ENCODE measurements at places on chromosomes 12 and 14.

DNA sequence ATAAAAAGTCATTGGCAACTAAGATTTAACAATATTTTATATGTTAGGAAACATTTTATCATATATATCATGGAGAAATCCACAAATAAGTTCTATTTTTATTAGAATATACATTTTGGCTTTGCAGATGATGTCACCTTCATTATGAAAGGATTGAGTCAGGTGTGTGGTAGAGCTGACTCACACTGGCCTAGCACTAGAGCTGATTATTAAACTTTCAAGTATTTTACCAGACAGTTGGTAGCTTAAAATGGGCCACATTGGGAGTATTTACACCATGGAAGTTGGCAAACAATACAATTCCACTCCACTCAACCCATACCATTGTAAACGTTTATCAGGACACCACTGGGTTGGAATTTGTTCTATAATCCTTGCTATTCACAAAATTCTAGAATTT lies 1036.6 kb downstream of the TRHDE start:
- DNase-seq = no peak

DNA sequence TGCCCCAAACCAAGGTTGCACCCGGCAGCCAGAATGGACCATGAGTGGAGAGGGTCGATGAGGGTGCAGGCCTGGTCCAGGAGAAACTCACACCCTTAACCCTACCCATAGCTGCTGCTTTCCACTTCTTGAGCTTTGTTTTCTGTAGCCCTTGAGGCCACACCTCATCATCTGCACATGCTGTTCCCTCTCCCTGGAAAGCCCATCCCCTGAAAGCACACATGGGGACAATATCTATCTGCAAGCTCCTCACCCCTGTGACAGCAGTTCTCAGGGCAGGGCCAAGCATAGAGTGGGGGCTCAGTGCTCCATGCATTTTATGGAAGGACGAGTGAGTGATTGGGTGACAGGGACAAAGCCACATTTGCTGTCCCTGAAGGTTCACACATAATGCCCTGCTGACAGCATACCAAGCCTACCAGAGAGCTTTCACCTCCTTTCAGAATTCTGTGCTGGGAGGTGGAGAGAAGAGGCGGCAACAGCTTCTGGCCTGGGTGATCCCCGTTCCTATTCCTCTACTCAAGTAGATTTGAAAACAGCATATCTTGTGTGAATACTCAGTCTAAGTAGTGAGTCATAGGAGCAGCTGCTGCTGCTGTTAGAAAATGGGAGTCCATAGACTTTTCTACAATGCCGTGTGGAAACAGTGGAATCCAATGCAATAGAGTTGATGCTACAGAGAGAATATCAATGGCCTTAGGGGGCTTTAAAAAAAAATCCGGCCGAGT lies 44.6 kb downstream of the SRGAP1 start:
- no peak for DNase-seq

DNA sequence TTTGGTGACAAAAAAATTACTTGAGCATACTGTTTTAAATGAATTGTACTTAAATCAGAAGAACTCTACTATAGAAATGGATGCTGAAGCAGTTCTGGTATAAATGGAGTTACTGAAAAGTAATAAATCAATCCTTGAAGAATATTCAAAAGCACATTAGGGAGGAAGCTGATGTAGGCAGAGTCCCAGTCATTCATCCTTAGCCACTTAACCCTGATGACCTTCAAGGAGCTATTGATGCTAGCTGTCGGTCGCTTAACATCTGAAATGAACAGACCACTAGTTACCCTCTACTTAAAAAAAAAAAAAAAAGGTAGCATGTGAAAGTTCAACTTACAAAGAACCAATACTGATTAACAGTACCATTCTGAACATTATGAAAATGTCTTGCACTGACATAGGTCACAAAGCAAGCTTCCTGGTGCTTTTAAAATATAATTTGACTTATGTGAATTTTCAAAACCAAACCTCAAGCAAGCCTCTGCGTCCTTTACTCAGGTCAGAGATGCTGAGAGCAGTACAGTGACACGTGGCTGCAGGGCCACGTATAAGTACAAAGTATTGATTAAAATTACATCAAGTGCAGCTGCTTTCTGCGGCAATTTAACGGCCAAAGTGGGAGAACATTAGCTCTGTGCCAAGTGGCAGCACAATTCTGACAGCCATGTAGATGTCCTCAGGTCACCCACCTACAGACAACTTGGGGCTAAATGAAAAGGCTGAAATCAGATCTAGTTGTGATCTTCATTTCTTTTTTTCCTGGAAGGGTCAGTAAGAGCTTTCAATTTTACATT lies 18.1 kb downstream of the PPM1H start:
- no peak for DNase-seq

GRCh38 chr12:14937689-14938088 lies 648 bp downstream of the ERP27 start:
- DNase-seq = no peak

DNA sequence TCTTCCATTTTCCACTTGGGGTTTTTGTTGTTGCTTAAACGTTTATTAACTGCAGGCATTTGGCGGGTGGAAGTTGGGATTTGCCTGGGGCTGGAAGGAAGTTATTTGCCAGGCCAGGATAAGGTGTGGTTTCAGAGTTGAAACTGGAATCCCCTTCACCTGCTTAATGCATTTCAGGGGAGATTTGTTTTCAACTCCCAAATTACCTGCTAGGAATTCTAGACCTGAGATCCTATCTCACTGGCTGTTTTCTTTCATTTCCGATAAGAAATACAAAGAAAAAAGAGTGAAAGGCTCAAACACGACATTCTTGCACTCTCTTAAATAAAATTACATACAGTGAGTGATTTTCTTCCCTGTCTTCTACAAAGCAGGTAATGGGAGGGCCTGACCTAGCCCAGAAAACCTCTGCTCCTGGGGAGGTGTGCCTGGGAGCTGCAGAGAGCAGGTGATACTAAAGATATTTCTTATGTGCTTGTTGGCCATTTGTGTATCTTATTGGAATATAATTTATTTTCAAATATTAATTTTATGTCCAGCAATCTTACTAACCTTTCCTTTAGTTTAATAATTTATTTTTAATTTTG lies 278.2 kb downstream of the ZFP36L1 start:
- no peak for DNase-seq

DNA sequence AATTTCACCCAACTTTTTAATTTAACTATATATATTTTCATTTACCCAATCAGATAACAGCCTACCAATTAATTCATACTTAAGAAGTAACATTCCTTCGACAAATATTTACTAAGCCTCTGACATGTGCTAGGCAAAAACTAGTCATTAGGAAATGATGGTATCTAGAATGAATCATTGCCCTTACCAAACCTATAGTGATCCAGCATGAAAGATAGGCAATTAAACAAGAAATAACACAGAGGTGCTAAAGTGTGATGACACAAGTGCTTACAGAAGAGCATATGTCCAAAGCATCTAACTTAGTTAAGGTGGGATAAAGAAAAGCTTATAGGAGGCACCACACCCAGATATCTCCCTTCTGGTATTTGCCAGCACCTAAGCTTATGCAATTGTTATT lies 166.5 kb upstream of the RASSF8 start:
- no peak for DNase-seq

- DNase-seq = no peak
These were observed 8.3 kb downstream of the ITPK1 start for GRCh38 chr14:93107453-93107852.

DNA sequence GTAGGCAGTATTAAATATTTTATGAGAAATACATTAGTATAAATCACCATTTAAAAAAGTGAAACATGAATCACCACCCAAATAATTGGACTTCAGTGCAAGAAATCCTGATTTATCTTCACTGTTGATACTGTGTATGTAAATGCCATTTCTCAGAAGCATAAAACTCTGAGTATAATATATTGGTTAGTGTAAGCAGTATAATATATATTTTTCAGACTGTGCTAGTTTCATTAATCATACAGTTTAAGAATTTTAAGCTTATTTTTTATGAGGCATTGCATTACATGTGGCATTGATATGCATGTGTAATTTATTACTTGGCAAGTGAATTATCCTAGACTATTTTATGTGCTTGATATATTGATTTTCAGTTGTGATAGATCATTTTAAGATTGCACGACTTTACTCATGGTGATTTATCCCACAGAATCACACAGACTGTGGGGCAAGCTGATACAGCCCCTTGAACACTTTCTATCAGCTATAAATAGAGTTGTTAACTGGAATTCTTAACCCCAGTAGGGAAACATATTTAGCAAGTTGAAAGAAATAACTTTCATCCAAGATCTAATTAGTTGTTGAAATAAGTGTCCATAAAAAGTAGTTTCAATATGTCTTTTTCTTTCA lies 403.5 kb downstream of the RPL10L start:
- no peak for DNase-seq

GRCh38 chr12:12774791-12775190 lies 10.7 kb upstream of the APOLD1 start:
- no peak for DNase-seq

DNA sequence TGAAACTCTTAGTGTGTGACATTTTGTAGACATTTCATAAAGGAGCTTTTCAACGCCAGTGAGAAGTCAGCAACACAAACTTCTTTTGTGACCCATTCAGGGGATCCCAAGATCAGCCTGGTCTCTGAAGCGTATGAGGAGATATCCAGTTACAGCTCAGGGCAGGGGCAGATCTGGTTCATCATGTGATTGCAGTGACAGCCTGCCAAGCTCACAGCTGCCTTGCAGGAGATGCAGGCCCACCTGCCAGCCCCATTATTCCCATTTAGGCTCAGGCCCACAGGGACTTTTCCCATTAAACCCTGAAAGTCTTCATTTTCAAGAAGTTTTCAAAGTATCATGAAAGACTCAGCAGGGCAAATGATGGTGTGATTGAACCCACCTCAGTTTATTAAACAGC lies 38.3 kb downstream of the SRGAP1 start:
- DNase-seq = no peak

DNA sequence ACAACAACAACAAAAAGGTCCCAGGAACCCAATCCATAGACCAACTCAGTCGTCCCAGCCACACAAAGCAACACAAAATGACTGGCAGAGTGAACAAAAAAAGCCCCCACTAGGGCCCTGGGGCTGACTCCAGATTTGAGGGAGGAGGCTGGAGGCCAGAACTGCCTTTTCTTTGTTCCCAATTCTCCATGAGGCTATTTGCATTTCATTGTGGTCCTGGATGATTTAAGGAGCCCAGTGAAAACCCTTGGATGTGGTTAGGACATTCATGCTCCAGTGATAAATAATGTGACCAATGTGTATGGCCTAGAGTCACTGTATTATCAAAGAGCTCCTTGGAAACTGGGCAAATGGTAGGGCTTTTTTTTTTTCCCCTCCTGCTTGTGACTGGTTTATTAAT lies 192.9 kb downstream of the NUAK1 start:
- no peak for DNase-seq

DNA sequence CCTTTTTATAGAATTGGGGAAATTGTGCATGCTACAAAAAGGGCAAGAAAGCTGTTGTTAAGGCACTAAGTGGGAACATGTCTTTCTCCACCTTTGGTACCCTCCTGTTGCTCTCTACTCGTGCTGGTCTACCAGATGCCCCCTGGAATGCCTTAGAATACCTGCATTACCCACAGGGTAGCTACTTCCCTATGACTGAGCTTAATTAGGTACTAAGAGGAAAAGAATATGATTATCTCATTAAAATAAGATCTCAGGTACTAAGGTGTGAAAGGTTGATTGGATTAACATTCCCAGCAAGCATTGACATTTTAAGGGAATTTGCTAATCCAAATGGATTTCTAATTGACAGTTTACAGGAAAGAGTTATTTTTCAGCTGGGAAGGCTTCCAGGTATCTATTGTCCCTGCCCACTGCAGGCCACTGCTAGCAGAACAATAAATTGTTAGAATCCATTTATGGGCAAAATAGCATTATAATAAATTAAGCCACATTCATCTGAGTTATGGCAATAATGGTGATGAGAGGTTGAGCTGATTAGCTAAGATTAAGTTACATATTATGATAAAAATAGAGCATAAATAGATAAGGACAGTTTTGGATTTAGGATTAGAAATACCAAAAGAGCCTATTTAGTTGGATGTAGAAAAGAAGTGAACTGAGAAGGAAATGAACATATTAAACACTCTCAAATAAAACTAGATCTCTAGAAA lies 67.8 kb upstream of the GRIP1 start:
- DNase-seq = no peak

GRCh38 chr14:51283402-51284085 lies 43.5 kb downstream of the TMX1 start:
- DNase-seq = no peak

DNA sequence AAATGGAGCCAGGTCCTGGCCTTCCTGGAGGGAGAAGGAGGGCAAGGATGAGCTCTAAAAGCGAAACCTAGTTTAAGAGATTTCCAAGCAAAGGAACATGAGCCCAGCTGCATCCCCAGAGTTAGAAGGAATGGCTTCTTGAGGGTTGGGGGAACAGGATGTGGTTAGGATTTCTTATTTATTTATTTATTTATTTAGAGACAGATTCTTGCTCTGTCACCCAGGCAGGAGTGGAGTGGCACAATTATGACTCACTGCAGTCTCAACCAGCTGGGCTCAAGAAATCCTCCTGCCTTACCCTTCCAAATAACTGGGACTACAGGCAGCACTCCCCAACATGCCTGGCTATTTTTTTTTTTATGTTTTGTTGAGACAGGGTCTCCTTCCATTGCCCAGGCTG lies 25.3 kb upstream of the TMEM106C start:
- no peak for DNase-seq

GRCh38 chr14:102182190-102182589 lies 42.5 kb downstream of the WDR20 start:
- no peak for DNase-seq

DNA sequence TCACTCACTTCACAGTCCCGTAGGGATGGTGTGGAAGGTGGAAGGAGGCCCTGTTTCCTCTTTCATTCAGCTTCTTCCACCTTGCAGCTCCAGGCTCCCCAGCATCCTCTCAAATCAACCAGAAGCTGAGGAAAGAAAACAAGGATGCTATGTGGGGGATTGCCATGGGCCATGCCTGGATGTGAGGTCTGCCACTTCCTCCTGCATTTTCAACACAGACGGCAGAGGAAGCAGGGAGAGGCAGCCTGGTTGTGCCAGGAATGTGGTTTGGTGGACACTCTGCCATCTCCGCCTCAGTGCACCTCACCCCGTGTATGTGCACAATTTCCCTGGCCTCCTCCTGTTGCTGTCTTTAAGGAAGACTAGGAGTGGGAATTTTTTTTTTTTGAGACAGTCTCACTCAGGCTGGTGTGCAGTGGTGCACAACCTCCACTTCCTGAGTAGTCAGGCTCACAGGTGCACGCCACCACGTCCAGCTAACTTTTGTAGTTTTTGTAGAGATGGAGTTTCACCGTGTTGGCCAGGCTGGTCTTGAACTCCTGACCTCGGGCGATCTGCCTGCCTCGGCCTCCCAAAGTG lies 99.2 kb downstream of the SLC15A4 start:
- no peak for DNase-seq

All from activated naive CD4-positive, alpha-beta T cell treated with Interleukin-2 at 50 U/mL for 16 hours (primary cell).